ENCODE measurements at places on chromosomes 5 and 9.

DNA sequence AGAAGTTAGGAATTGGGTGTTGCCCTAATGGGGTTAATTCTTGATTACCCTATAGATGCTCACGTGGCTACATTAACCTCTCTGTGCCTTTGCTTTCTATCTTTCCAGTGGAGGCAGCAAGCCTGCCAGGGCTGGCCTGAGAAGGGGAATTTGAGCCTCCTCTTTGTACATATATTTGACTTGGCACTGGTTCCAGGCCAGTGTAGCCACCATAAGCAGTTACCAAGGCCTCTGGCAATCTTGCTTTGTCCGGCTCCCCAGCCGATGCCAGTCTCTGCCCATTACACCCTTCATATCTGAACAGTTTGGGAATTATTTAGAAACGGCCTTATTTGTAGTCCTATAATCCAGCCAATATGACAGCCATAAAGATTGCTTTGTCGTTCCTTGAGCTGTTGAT is 58.6 kb upstream of the PPARGC1B start:
- DNase-seq, result no peak

- peak; percentile 14 for DNase-seq
Measured at GRCh38 chr9:109113892-109114609, 5.7 kb downstream of the TMEM245 start.

DNA sequence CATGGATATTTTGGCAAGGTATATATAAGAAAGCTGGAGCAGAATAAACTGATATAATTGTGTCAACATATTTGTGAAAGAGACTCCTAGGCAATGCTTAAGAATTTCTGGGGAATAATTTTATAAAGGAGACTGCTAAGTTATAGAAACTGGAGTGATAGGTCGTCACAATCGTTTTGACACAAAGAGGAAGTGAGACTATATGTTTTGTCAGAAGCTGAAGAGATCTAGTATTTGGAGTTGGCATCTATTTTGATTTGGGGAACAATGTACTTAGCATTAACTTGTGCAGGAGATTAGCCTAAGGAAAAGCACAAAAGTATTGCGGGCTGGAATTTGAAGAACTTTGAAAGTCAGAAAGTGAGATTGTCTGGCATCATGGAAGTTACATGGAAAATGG is 582.5 kb downstream of the TAF11L14 start:
- DNase-seq, result no peak

GRCh38 chr9:28059192-28059591 is 485.9 kb upstream of the C9orf72 start:
- DNase-seq, result no peak

DNA sequence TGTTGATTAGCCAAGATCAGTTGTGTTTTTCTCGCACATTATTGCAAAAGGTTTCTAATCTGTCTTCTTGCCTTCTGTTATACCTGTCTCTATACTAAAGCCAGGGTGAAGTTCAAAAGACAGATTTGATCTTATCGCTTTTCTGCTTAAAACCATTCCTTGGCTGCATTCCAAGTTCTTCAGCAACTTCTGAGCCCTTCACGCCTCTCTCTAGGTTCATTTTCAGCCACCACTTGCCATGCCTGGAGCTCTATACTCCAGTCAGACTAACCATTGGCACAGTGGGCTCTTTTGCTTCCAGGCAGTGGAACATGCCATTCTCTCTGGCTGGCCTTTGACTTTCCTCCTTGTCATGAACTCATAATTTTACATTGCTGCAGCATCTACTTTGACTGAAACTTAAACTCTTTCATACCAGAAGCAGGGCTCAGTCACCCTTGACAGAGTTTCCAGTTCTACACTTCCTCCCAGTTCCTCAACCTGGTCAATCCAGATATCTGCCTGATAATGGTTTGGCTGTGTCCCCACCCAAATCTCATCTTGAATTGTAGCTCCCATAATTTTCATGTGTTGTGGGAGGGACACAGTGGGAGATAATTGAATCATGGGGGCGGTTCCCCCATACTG is 114.4 kb downstream of the SLC12A2 start:
- DNase-seq, result no peak

- DNase-seq, result no peak
Measured at GRCh38 chr9:124899845-124900244, 37.9 kb downstream of the ARPC5L start.

GRCh38 chr5:143249851-143250250 is 153.6 kb downstream of the NR3C1 start:
- no peak for DNase-seq

DNA sequence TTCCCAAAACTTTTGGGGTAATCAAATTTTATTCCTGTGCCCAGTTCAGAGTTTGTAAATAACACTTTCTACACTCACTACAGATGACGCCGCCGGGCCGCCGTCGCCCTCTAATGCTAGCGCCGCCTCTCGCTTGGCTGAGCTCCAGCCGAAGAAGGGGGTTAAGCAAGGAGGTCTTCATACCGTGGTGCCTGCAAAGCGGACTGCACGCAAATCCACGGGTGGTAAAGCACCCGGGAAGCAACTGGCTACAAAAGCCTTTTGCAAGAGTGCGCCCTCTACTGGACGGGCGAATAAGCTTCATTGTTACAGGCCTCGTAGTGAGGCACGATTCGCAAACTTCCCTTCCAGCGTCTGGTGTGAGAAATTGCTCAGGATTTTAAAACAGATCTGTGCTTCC is 280.4 kb downstream of the MEF2C start:
- no peak for DNase-seq

GRCh38 chr9:114994768-114995167 is 64.4 kb upstream of the TNFSF8 start:
- no peak for DNase-seq

- DNase-seq, result no peak
Measured at GRCh38 chr9:6034954-6035353, 19.5 kb upstream of the RANBP6 start.

GRCh38 chr9:125659201-125659840 is 47.7 kb downstream of the MAPKAP1 start:
- no peak for DNase-seq

DNA sequence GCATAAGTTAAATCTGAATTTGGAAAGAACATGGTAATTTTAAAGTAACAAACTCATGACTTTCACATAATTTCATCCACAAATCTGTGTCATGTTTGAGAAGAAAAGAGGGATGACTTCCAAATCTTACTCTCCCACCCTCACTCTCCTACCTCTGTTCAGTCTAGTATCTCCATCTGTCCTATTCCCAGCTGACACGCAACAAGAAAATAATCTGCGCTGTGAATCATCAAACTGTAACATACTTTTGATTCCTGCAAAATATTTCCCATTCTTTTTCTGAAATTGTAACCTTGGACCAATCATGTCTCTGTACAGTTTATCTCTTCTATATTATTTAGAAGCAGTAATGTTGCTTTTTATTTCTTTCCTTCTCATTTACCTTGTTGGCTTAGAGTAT is 91.4 kb downstream of the SLC12A2 start:
- DNase-seq, result no peak

DNA sequence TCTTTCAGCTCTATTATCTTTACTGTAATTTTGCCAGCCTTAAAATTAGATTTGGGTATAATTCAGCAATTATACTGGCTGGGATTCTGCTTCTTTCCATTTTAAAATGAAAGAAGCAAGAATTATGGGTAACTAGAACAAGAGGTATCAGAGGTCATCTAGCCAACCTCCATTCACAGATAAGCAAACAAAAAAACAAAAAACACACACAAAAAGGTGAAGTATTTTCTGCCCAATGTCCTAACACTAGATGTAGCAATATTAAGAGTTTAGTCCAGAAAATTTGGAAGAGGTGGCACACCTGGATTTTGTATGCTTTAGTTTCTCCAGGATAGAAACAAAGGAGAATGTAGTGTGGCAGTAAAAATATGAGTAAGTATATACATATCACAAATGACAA is 68.1 kb upstream of the ANXA1 start:
- DNase-seq, result no peak

- DNase-seq, result no peak
Measured at GRCh38 chr9:113349445-113350094, at the start of gene BSPRY. Gene BSPRY, plus strand, starts transcription at chr9:113349541. Its CDS starts 39 bp downstream, at chr9:113349580.

DNA sequence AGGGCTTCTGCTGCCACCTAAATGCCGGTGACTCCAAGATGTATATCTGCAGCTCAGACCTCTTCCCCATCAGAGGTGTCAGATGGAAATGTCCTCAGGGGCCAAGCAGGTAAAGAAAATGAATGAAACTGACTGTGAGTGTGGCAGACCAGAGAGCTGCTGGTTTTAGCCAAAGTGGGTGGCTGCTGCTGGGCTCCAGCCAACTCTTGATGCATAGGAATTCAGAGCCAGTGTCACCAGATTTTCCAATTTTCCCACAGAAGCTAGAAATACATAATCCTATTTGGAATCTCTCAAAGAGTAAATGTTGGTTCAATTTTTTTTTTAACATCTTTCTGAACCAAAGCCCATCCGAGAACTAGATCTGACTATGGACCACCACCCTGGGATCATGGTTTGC is 161.2 kb upstream of the SPRY4 start:
- no peak for DNase-seq

DNA sequence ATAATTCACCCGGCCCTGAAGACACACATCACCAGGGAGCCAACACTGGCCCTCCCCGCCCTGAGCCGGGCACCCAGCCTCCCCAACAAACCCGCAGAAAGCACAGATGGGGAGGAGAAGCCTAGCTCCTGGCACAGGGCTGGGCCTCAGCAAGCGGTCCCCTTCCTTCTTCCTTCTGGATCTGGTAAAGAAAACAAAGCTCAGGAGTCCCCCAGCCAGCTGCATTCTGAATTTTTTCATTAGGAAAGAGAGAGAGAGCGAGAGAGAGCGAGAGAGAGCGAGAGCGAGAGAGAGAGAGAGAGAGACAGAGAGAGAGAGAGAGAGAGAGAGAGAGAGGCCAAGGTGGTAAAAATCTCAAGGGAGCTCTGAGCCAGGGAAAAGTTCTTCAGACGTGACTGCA is 195.7 kb downstream of the CRB2 start:
- DNase-seq, result no peak

GRCh38 chr9:123058834-123059233 is 25.4 kb downstream of the GPR21 start:
- DNase-seq, result peak; percentile 96

- DNase-seq, result no peak
Measured at GRCh38 chr5:141880961-141881801, 3.0 kb upstream of the PCDH1 start.

DNA sequence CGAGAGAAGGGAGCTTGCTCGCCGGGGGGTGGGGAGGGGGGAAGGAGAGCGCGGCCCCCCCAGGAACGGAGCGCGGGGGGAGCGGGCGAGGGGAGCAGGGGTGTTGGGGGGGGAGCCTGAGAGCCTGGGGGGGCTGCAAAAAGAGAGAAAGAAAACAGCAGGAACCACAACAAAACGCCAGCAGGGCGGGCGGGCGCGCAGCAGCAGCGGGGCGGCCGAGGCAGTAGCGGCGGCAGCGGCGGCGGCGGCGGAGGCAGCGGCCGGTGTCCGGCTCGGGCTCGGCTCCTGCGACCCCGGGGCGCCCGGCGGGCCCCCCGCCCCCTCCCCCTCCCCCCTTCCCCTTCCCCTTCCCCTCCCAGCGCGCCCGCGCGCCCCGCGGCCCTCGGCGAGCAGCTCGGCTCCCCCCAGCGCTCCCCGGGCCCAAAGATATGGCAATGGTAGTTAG is 1.6 kb downstream of the NR2F1 start:
- DNase-seq, result no peak

GRCh38 chr5:160511280-160511929 is 89.8 kb downstream of the PTTG1 start:
- DNase-seq, result no peak

GRCh38 chr5:73218552-73219171 is 45.7 kb downstream of the TMEM174 start:
- DNase-seq, result peak; percentile 52

- peak; percentile 41 for DNase-seq
Measured at GRCh38 chr5:65213921-65214525, 267.7 kb downstream of the ADAMTS6 start.

DNA sequence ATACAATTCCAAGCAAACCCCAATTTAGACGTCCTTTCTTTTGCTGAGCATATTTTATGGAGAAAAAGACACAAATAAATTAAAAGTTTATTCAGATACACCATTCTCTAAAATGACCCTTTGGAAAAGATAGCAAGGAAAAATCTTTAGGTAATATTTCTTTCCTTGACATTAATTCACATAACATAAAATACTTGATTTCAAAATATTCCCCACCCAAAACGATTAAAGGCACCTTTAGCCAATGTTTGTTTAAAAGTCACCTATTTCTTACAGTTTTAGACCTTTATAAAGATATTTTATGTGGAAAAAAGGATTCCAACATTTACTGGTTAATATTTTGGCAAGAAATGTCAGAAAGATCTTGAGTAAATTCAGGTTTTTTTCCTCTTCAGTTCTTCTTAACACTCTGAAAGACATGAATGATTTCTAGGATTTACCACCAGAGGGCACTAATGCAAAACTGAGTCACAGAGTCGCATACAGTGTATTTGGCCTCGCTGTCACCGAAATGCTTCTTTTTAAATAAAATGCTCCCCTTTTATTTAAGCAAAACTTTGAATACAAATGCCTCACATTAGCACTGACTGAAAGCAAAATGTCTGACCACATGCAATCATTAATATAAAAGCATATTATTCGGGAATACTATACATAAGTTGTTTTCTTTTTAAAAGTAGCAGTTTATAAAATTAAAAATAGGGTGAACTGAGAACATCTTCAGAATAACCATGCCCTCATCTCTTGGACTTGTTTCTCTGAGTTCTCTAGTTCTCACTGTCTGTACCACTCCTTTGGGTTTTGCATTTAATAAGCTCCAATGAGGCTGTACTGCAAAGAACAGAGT is 122.5 kb downstream of the SLC1A3 start:
- peak; percentile 71 for DNase-seq

DNA sequence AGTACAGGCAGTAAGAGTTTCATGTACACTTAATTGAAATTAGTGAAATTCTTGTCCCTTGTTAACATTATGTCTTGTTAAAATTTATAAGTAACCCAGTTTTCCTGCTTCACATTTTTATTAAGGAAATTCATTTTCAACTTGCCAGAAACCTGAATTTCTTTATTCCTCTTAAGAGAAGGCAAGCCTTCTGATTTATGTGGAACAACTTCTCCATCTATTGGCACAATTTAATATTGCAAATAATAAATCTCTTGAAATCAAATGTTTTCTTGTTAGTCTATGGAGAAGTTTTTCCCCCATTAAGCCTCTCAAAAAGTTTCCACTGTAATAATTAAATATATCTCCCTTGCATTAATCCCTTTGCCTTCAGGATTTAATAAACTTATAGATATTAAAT is 33.8 kb upstream of the ACO1 start:
- DNase-seq, result peak; percentile 13
